ENCODE measurements at places on chromosomes 5 and 9.
A peak's percentile ranks its signal among the peaks of the same experiment; 100 is the strongest.

GRCh38 chr5:126540631-126541030 lies 54.4 kb downstream of the ALDH7A1 start:
- no peak for DNase-seq

DNA sequence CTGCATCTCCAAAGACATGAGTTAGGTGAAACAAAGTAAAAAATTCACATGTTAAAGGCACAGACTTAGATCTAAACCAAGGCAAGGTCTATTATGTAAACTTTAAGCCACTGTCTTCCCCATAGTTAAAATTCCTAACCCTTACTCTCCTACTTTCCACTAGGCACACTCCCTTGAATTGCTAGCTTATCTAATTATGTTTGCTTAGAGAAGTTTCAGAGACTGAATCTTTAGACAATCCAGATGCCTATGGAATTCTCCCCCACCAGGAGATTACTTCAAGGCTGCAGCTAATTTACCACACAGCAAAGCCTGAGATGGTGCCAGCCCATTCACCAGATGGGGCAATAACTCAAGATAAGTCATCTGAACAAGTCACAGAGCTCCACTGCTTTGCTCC lies 803.1 kb upstream of the COX7C start:
- no peak for DNase-seq

GRCh38 chr5:106171708-106172107 lies 1499.0 kb downstream of the EFNA5 start:
- no peak for DNase-seq

- no peak for DNase-seq
Observed at GRCh38 chr9:133054966-133055365, 6.8 kb upstream of the CEL start.

GRCh38 chr5:94021246-94021645 lies 279.8 kb upstream of the POU5F2 start:
- no peak for DNase-seq

DNA sequence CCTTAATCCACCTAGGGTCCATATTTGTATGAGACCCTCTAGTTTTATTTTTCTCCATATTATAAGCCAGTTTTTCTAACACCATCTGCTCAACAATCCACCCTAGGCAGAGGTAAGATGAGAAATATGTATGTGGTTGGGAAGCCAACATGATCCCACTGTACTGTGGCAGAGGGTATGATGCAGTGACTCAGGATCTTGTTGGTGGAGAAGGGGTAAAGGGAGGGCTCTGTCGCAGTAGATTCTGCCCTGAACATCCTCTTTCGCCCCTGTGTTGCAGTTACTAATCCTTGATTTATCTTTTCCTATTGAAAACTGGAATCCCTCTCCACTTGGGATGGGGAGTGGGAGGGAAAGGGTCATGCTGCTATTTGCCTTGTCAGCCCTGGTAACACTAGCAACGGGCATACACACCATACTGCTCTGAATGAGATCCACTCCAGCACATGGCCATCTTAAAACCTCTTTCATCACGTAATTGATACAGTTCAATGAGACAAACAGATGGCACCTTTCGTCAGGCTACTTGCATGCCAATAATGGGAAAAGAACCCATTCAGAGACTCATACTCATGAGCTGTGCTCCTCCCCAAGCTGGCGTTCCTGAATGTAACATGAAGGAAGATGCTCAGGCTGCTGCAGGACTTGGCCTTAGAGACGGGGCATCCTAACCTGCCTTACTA lies 63.0 kb downstream of the ADAMTS12 start:
- DNase-seq = no peak

DNA sequence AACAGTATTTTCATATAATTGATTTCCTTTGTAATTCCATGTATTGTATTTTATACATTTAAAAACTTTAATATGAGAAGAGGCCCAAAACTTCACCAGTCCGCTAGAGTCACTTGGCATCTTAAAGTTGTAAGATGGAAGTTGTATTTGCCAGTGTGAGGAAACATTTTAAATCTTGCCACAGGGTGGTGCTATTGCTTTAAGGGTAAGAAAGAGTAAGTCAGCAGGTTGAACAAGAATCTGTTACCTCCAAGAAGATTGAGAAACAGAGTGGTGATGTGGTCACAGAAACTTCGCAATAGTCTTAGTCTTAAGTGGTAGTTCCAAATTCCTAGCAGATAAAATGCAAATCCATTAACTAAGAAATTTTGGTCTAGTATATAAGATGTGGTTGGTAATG lies 39.8 kb upstream of the RANBP6 start:
- peak; percentile 73 for DNase-seq

DNA sequence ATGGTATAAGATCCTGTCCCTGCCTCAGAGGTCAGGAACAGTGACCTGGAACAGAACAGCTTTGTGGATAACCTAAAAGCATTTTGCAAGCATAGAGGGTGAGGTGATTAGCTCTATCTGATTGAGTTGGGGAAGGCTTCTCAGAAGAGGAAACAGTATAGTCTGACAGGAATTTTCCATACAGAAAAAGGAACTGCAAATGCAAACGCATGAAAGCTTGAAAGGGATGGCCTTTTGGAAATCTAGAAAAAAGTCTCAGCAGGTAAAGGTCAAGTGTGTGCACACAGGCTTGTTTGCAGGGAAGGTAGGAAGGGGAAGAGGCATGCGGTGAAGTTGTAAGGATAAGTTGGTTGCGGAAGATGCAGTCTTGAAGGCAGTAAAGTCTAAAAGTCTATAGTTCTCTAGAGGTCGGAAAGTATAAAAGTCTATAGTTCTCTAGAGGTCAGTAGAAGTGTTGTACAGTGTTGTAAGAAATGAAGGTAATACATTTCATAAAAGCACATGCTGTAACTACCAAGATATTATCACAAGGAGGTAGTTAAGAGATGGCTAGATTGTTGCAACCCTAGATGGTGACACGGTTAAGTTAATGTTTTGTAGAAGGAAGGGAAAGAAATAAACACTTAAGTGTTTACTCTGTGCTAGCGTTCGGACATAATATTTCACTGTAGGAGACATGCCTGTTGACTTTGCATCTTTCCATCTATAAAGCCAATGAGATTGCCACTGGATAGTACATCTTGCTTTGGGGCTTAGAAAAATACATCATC lies 16.7 kb upstream of the HSPB3 start:
- DNase-seq = no peak

DNA sequence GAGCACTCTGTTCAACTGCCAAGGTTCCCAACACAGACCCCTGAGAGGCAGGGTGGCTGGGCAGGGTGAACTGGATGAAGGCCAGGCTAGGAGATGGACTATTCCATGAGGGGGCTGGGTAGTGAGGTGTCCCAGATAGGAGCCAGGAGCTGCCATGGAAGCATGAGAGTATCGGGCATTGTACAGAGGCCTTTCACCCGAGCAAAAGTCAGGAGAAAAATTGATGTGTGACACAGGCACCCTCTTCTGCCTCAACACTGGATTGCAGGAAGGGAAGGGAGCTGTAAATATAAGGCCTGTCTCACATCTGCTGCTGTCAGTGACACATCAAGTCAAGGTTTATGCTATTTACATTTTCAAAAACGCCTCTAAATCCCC lies 74.6 kb downstream of the UBAP1 start:
- no peak for DNase-seq

GRCh38 chr5:87400305-87400899 lies 12.3 kb downstream of the CCNH start:
- DNase-seq = peak; percentile 47

GRCh38 chr5:170150713-170151096 lies 45.0 kb downstream of the FOXI1 start:
- no peak for DNase-seq

GRCh38 chr9:88307136-88307535 lies 81.1 kb upstream of the SPIN1 start:
- DNase-seq = no peak

DNA sequence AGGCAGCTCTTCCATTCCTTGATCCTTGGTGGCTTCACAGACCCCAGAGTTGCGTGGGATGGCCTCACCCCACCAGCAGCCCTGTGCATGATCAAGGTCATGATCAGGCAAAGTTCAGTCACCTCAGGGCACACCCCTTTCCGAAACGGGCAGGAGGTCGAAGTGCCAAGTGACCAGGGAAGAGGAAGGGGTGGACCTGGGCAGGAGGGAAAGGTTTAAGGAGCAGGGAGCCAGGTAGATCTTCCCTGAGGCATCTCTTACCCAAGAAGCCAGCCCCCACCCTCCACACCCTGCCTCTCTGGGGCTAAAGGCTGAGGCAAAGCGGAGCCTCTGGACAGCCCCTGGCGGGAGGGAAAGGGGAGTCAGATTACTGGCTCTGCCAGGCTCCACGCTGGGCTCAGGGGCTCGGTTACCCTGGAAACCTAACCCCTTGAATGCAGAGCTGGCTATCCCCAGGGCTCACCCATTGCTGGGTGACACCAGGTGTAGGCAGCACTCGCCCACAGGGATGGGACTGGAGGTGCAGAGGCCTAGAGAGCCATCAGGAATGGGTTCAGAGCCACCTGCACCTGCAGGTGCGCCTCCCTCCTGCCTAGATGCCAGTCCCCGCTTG lies 3.6 kb downstream of the MGAT4B start:
- no peak for DNase-seq

DNA sequence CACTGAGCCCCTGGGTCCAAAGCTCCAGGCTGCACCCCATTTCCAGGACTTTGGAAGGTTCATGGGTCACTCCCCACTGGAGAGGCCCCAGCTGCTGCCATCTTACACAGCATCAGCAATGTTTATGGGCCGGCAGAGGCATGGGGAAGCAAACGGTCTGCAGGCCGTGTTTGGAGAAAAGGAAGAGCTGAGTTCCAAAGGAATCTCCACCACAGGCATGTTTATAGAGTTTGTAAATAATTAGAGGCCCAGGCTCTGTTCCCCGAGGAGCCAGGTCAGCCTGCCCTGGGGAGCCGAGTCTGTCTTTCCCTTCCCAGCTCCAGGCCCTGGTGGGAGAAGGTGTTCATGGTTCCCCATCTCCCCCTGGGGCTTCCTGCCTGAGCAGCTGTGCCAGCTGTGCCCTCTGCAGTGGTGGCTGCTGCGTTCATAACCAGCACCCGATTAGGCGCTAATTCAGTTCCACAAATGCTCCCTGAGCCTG lies 64.8 kb downstream of the COL27A1 start:
- DNase-seq = no peak

DNA sequence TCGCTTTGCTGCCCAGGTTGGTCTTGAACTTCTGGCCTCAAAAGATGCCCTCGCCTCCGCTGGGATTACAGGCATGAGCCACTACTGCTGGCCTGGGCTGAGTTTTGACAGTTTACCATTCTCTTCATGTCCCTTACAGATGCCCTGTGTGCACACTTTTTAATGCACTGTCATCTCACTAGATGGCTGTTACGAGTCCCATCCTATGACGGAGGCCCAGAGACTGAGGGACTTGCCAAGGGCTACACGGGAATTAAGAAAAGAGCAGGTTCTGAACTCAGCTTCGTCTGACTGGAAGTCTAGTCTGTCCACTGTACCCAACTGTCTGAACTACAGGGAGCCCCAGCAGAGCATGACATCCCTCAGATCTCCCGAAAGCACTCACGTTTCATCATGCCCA lies 63.9 kb downstream of the ARHGEF37 start:
- DNase-seq = no peak

- DNase-seq = no peak
Observed at GRCh38 chr9:135116881-135117280, 29.4 kb downstream of the OLFM1 start.

DNA sequence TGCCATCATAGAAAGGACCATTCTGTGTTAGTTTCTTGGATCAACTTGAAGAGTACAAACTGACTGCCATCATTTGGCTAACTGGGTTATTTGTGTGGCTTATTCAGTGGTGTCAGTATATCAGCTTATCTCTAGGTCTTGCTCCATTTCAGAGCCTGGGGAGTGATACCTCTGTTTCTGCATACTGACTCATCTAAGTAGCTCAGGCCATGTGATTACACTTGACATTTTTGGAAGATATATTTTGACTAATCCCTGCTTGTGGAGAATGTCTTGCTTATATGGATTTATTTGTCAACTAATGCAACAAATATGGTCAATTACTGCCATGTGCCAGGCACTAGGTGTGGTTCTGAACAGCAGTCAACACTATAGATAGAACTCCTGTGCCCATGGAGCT lies 311.7 kb downstream of the YTHDC2 start:
- no peak for DNase-seq

DNA sequence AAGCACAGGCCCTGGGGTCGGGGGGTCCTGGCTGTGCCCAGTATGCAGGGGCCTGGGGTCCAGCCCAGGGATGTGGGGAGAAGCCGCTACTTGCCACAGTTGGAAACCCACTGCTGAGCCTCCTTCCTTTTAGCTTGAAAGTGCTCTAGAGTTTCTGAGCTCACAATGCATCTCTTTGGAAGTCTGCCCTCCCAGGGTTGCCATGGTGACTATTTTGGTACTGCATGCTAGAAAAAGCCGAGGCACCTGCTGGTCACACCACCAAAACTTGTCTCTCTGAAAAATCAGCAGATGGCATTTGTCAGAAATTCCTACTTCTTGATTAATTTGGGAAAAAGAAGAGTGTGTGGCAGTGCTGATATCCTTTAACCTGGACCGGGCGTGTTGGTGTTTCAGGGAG lies 151.8 kb downstream of the SEC61B start:
- no peak for DNase-seq

GRCh38 chr5:59519338-59519737 lies 374.2 kb downstream of the PDE4D start:
- DNase-seq = no peak

DNA sequence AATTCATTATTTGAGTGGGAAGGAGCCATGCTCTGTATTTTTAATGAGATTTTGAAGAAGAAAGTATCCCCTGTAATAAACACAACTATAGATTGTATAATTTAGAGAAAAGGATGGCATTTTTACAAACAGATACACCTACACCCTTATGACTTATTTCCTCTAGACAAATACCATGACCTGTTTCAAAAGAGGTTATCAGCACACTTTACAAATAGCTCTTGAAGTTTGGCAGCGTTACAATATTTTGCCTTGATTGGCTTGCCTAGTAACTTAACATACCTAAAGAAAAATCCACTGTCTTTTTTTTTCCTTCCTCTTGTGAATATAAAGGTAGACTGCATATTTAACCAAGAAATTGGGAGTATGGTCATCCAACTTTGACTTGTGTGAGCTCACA lies 28.5 kb upstream of the CETN3 start:
- no peak for DNase-seq

- DNase-seq = no peak
Observed at GRCh38 chr5:136192015-136192525, 892 bp downstream of the SMIM32 start.

DNA sequence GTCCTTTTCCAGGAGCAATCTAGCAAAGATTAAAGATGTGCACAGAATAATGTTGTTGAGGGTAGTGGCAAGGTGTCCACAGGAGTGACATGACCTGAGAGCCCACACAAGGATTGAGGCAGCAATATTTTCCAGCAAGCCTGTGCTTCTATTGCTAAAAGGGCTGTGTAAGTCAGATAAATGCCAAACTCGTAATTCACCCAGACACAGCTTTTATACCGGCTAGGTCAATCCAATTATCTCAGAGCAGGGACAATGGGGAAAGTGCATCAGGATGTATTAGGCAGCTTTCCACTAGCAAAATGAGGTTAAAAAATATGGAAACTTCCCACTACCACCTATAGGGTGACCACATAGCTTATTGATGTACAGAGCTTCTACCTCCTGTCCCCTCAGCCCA lies 34.8 kb upstream of the RAB3C start:
- DNase-seq = no peak

DNA sequence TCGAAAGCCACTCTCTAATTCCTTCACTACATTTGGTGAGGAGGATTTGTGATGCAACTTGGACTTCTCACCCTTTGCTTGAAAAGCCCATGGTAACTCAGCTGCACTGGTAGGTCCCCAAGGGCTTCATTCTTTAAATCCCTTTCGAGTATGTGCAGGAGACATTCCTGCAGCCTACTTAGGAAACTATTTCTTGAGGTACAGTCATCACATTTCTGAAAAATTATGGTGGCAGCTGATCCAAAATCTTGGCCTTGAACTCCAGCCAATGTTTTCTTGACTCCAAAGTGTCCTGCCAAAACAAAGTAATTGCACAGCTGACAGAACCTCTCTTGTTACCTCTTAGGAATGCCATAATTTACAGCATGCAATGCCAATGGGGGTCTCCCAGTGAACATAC lies 99.7 kb downstream of the NPR3 start:
- DNase-seq = no peak
